Body of pancreas (tissue), 4 donors: ENCODE measurements at places on chromosomes 16 and 17. TPM values are rescaled to one million over a fixed set of nuclear protein-coding genes. Genes with fewer than 3 reads are reported as not detected.

The VAT1L gene
- total RNA-seq = 0.33 TPM

DNA sequence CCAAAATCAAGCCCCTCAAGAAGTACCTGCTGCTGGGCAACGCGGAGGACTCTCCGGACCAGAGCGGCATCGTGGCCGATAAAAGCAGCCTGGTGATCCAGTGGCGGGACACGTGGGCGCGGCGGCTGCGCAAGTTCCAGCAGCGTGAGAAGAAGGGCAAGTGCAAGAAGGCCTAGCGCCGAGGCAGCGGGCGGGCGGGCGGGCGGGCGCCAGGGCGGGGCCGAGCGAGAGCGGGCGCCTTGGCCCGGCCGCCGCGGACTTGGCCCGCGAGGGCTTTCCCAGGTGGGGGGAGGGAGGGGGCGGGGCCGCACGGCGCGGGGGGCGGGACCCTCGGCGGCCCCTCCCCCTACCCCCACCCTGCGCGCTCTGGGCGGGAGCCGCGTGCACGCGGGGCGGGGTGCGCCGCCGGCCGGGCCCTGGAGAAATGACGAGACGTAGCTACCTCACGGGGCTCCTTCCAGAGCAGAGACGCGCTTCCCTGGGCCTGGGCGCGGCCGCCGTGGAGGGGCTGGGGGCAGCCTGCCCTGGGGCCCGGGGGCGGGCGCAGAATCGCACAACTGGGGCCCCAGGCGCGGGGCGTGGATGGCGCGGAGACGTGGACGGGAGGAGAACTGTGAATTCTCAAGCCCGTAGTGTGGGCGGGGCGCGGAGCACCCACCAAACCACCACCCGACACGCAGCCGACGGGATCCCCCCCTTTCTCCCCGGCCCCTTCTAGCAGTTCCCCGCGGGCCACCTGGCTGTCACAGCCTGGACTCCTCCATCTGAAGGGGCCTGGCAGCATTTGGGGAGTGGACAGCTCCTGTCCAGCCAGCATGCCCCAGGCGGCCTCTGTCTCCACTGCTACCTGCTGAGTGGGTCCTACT is 218.7 kb downstream of the NTN1 start:
- DNase-seq = peak; percentile 86

GRCh38 chr17:40268141-40268712 is 19.5 kb upstream of the CDC6 start:
- no peak for DNase-seq

DNA sequence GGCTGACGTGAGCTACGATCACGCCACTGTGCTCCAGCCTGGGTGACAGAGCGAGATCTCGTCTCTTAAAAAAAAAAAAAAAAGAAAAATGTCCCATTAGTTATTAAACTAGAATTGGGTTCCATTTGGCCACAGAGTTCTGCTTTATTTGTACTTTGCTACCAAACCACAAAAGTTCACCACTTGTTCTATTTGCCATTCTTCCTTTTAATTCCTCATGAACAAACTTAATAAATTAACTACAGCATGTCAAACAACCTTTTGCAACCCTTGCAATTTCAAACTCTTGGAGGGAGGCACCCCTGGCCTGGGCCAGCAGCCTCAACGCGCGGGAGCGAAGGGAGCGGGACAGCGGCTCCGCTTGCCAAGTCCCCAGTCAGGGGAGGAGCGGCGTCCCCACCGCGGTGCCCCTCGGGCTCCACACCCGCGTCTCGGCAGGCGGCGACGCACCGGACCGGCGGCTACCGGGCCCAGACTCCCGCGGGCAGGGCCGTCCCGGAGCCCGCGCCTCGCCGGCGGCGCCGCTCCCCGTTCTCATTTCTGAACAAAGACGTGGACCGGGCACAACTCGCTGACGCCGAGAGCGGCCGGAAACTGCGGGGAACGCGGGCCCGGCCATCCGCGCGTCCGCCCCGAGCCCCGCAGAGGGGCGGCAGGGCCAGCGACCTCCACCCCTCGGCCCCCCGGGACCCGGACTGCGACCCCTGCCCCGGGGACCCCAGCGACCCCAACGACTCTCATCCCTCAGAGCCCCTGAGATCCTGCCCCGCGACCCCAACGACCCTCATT is 775 bp downstream of the CYTH1 start:
- DNase-seq = peak; percentile 54

GRCh38 chr17:17579691-17580090 is 11.8 kb downstream of the PEMT start:
- DNase-seq = no peak

DNA sequence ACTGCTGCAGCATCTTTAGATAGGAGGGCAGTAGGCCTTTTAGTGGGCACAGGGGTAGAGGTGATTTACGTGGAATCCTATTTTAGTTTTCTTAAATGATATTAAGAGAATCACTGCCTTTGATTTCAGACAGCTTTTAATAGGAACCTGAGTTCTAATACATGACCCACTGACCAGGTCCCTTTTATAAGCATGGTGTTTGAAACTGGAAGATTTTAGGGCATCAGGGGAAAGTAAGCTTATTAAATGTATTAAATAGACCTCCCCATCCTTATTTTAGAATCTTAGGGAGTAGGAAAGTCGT is 2.0 kb downstream of the MSL1 start:
- DNase-seq = no peak

- no peak for DNase-seq
Measured at GRCh38 chr17:61383689-61384201, 15.9 kb upstream of the TBX2 start.

- no peak for DNase-seq
Measured at GRCh38 chr16:85882181-85882810, 16.7 kb upstream of the IRF8 start.

The NHERF2 gene
- total RNA-seq = 32.7 TPM

DNA sequence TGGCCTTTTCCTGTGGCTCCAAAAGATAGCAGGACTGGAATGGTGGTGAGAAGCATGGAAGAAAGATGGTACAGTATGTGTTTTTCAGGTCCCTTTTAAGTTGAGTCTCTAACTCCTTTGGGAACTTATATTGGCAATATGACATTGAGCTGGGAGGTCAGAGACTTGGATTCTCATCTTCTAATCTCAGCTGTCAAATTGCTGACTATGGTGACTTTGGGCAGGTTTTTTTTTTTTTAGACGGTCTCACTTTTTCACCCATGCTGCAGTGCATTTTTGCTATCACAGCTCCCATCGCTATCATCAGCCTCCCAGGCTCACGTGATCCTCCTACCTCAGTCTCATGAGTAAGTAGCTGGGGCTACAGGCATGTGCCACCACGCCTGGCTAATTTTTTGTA is 15.1 kb upstream of the CDK5R1 start:
- DNase-seq = no peak

DNA sequence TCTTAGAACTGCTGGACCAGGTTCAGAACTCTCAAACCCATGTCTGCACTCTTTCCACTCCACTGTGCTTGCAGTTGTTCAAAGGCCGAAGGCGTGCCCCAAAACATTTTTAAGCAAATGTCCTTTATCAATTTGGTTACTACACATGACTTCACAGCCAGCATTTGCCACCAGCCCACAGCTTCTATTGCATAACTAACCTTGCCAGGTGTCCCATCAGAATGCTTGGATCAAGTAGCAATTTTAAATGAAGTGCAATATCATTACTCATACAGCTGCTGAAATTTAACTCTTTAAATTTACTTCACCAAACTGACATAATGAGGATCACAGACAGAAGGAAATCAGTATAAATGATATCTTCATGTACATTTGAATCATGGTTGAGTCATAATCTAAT is 29.8 kb upstream of the HS3ST3A1 start:
- no peak for DNase-seq

The TMEM204 gene
- total RNA-seq = 23.6 TPM

DNA sequence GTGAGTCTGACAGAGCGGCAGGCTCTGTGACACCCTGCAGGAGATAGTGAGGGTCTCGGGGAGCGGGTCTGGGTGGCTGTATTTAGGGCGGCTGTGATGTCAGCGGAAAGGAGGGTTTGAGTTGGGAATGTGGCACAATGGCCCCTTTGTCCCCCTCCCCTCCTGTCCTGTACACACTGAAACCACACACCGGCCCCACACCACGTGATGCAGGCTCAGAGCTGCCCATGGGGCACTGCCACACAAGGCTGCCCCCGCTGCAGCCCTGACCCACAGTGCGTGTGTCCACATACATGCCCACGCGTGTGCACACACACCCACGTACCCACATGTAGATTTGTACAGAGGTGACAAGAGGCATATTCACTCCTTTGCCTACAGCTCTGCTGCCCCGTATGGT is 15.3 kb downstream of the SGCA start:
- DNase-seq = no peak

The MYOCD gene
- 0.66 TPM for total RNA-seq

The C16orf92 gene
- total RNA-seq = not detected

GRCh38 chr17:42347198-42347597 is 41.0 kb downstream of the STAT3 start:
- peak; percentile 82 for DNase-seq

The CDR2L gene
- 18.5 TPM for total RNA-seq

The CD300C gene
- not detected for total RNA-seq

GRCh38 chr17:7523033-7523432 is 25.8 kb upstream of the TNFSF12 start:
- DNase-seq = no peak

The OTOP2 gene
- total RNA-seq = not detected

GRCh38 chr17:63950940-63951907 is 19.1 kb upstream of the CD79B start:
- DNase-seq = peak; percentile 63

- no peak for DNase-seq
Measured at GRCh38 chr16:49566432-49566831, 192.8 kb downstream of the C16orf78 start.

DNA sequence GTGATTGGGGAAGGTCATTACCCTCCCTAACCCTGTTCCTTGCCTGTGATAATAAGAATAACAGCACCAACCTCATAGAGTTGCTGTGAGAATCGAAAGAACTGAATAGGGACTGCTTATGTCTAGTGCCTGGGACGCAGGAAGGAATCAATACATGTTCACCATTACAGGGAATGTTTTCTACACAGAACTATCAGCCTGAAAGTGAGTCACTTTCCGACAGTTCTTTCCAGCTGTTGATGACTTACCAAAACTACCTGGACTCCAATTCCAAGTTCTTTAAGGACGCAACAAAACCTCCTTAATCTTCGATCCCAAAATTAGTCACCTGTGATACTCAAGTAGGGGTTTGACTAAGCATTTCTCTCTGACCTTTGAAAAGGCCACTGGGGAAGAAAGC is 29.4 kb downstream of the ZNF423 start:
- DNase-seq = no peak

DNA sequence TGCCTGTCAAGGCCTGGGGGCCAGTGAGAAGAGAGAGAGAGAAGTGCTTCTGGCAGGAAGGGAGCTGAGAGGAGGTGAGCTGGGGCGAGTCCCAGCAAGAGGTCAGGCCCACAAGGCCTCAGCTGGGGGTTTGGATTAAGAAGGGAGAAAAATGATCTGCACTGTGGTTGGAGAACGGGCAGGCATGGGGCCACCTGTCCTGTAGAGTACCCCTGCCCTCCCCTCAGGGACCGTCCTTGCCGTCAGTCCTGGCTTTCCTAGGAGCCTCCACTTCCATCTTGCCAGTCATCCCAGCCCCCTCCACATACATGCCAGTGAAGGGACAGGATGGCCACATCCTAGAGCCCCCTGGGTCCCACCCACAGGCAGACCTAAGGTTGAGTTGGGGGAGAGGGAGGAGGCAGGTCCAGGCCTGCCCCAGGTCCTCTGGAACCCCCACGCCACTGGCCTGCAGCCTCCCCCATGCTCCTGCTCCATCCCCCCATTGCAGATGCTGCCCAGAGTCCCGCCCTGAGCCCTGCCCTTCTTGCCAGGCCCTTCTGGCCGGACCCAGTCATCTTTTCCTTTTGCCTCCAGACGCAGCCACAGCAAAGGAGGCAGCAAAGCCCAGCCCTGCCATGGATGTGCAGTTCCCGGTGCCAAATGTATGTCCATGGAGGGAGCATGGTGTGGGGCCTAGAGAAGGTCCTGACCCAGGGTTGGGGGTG is 18.9 kb downstream of the KATNB1 start:
- no peak for DNase-seq

DNA sequence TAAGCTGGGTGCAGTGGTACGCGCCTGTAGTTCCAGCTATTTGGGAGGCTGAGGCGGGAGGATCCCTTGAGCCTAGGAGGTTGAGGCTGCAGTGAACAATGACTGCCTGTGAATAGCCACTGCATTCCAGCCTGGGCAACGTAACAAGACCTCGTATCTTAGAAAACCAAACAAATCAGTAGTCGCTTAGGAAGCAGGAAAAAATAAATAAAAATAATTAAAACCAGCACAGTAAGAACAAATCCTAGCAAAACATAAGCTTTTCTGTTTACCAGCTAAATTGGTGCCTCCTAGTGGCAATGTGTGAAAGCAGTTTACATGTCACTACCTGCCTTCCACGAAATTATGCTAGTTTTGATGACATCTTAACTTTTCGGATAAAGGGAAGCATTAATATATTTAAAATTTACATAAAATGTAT is 1.3 kb downstream of the ARMC5 start:
- DNase-seq = peak; percentile 46

The CLEC10A gene
- 1.0 TPM for total RNA-seq

The DHRS7C gene
- total RNA-seq = not detected

The KRTAP2-2 gene
- total RNA-seq = not detected

- DNase-seq = no peak
Measured at GRCh38 chr17:8622191-8622590, 8.3 kb downstream of the MYH10 start.

DNA sequence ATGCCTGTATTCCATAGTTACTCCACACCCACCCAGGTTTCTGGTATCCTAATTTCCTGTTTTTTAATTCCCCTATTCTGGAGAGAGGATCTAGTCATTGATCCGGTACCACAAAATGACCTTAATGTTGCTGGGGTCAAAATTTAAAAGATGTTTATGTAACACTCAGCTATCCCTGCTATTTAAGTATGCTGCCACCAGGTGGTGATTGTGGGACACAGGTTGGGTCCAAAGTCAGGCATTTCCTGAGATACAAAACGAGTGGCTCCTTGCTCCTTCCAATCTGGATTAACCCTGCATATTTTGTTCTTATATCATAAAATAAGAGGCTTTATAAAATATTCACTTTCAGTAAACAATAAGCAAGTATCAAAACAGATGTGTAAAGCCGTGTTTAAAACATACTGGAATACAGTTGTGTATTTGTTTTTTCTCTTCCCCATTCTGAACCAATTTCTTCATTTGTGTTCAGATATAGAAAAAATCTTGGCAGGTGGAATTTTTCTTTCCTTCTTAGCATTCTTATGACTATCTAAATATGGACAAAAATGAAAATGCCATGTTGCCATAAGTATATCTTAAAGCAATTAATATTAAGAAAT is 16.3 kb downstream of the HS3ST4 start:
- DNase-seq = peak; percentile 39

The MAFG gene
- total RNA-seq = 14.5 TPM

GRCh38 chr16:19840524-19841110 is 44.0 kb downstream of the GPRC5B start:
- DNase-seq = no peak

GRCh38 chr17:9859781-9860180 is 34.1 kb downstream of the GLP2R start:
- DNase-seq = no peak

The ACSM2A gene
- not detected for total RNA-seq

GRCh38 chr16:48963901-48964615 is 317.6 kb downstream of the CBLN1 start:
- DNase-seq = no peak

The HEATR9 gene
- total RNA-seq = not detected

The FOXL1 gene
- total RNA-seq = not detected

The KIF19 gene
- 2.3 TPM for total RNA-seq

The NLRC3 gene
- total RNA-seq = 0.78 TPM

The MFAP4 gene
- 25.7 TPM for total RNA-seq
